ENCODE measurements at places on chromosomes 4 and X.

DNA sequence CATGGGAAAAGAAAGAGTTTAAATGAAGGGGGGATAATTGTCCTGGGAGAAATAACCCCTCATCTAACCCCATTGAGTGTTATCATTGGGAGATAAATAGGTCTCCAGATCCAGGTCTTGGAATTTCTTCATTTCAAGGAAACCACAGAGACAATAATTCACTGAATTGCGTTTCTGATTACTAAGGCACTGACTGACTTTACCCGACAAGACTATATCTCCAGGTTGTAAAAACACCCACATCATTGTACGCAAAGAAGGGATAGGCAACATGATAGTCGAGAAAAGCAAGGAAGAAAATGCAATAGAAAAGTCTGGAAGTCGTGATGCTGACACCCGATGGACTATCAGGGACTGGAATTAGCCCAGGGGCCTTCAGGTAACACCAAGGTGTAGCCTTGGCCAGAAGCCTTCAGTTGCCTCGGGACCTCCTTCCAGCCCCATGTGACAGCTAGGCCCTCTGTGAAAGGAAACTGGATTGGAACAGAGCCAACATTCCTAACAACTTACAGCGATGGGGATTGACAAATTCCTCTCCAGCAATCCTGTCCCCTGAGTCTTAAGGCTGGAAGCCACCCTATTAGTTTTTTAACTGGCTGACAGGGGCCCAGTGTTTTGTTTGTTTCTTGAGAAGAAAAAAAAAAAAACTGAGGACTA is 46.5 kb upstream of the RAB9B start:
- no peak for DNase-seq

- no peak for DNase-seq
These were observed 275.5 kb upstream of the BOD1L1 start for GRCh38 chr4:13903061-13903460.

GRCh38 chr4:172356016-172356415 is 542.8 kb downstream of the GALNTL6 start:
- DNase-seq = no peak

- no peak for DNase-seq
These were observed 88.2 kb upstream of the TFDP3 start for GRCh38 chrX:133306316-133306715.

DNA sequence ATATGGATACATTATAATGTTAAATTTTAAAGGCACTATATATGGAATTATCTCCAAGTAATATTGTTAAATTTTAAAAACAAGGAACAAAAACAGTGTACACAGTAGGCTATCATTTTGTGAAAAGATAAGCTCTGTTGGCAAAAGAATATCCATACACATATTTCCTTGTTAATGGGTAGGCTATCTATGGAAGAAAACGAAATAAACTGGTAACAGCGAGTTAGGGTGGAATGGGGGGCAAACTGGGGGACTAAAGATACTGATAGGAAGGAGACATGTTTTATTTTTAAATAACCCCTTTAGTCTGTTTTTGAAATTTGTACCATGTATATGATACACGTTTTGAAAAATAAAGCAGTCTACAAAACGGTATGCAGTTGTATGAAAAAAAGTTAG is 3.6 kb upstream of the TSPAN5 start:
- DNase-seq = no peak

- no peak for DNase-seq
These were observed 348.6 kb downstream of the PTTG2 start for GRCh38 chr4:38308728-38309311.

GRCh38 chrX:139692908-139693307 is 15.1 kb downstream of the MCF2 start:
- DNase-seq = no peak

DNA sequence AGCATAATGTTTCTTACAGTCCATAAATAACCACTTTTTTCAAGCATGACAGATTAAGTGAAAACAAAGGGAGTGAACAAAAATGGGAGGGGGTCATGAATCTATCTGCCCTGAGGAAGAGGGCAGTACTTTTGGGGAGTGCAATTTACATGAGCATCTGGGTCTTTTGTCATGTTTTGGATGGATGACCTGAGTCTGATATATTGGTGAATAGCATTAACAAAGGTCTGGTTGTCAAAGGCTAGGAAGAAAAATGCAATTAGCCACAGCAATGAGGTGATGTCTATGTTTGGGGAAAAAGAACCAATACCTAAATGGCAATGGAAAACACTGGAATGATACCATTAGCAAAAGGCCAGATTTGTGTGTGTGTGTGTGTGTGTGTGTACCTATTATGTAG is 15.1 kb upstream of the MAD2L1 start:
- no peak for DNase-seq

GRCh38 chrX:1486177-1486576 is 33.5 kb upstream of the ASMTL start:
- DNase-seq = no peak

DNA sequence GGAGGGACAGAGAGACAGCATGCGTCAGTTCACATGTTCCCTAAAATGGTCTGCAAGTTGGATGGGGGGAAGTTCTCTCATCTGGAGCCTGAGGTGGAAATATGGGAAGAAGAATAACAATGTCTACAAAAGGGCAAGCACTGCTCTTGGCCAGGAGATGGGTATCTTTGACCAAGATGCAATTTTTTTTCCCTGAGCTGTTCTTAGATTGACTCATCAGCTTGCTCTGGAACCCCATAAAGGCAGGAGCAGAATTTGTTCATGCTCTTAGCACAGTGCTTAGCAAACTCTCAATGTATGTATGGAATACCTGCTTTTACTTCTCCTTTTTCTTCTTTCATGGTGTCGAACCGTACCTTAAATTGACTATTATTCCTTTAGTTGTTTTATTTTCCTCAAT is 90.5 kb upstream of the ZNF827 start:
- DNase-seq = no peak

- no peak for DNase-seq
These were observed 93.4 kb downstream of the SPCS3 start for GRCh38 chr4:176413171-176413570.

GRCh38 chrX:26254436-26254835 is 38.5 kb downstream of the MAGEB5 start:
- DNase-seq = no peak

DNA sequence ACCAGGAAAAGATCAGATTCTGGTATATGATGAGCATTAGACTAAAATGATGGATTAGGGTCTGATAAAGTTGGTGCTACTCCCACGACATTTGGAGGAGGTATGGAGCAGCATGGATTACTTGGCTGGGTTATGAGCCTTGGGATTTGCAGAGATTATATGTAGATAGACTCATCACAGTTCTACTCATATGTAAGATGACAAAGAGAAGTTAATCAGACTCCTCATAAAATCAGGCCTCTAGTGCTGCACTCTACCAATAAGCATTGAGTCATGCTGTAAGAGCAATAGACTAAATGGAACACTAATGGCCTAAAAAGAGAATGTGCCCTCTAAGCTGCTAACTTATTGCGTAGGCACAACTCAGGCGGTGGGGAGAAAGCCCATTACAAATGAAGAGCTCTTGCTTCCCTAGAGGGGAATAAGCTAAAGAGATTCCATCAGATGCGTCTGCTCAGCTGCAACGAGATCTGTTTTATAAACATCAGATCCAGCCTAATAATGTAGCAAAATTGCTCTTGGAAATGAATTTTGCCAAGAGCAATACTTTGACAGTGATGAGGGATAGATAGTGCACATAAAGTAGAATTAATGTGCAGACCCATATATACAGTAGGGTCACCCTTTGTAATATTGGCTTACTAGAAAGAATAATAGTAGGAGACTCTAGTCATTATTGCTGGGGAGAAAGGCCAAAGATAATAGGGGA is 17.5 kb downstream of the LIAS start:
- no peak for DNase-seq

DNA sequence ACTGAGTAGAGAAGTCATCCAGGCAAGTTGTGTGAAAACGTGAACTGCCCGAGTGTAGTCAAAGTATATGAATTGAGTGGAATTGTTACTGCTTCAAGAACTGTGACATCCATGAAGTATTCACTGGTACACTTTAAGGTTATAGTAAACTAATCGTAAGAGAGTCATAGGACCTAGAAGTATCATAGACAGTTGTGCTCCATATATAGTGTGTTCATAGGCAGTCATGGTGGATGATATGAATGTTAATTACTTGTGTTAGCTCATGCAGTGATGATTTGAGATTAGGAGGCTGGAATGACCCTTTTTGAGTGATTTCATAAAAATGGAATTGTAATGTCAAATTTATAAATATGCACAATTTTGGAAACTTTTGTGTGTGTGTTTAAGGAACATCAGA is 81.3 kb upstream of the TLR2 start:
- DNase-seq = no peak

DNA sequence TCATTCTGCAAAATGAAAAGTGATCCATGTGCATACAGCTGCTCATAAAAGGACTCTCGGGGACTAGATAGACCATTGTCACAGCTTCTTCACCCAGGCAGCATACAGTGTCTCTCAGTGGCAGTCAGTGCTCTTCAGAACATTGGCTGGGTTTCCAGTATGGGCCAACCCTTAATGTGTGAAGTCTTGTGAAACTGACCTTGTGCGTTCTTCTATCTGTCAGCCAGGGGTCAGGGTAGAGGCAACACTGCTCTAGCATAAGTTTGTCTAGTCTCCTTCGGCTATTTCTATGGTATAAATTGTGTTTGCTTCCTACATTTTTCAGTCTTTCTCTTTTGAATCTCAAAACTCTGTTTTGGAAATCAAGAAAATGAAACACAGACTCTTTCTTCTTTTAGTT is 37.0 kb upstream of the SMIM31 start:
- no peak for DNase-seq

DNA sequence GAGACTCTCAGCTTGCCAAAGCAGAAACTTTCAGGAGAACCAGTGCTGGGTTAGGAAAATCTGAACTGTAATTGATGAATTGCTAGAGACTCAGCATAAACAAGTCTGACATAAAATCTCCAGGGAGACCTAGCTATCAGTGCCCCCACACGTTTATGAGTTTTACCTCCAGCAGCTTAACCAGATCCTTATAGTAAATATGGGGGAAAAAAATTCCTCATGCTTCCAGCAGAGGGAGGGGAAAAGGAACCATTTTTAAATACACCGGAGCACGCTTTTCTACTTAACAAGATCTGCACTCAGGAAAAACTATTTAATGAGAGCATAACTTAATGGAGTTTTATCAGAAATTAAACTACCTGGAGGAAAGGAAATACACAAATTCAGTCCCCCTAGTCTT is 1040.7 kb upstream of the INTU start:
- no peak for DNase-seq

DNA sequence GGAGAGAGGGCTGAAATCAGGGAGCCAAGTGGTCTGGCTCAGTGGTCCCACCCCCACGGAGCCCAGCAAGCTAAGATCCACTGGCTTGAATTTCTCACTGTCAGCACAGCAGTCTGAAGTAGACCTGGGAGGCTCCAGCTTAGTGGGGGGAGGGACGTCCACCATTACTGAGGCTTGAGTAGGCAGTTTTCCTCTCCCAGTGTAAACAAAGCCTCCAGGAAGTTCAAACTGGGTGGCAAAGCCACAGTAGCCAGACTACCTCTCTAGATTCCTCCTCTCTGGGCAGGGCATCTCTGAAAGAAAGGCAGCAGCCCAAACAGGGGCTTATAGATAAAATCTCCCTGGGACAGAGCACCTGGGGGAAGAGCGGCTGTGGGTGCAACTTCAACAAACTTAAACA is 88.1 kb downstream of the NPFFR2 start:
- no peak for DNase-seq

DNA sequence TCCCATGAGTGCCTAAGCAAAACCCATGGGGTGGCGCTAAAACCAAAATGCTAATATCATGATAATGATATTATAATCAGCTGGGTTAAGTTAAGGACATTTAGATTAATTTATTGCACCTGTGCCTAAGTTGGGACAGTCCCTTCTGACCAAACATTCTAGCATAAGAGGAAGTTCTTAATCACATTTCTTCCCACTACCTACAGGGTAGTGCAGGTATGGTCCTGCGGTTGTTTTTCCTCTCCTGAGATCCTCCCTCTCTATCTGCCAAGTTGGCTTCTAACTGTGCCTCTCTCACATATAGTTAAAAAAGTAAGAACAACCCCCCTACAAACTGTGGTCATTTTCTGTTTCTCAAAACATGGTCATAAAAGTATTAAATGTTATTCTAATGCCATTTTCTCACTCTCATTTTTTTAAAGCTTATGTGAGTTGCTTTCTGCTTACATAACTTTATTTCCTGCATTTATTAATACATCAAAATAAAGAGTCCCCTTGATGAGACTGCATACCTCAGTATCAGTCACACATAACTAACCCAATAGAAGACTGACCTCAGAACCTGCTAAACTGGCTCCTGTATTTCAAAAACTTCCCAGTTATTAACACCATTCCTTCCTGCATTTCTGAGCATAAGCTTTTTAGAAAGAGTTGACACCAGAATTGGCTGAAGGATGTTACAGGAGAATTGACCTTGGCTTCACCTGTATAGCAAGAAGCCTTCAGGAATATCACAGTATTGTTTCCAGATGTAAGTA is 1332.5 kb downstream of the FSTL5 start:
- no peak for DNase-seq

GRCh38 chr4:27472364-27472763 is 611.7 kb downstream of the STIM2 start:
- no peak for DNase-seq

DNA sequence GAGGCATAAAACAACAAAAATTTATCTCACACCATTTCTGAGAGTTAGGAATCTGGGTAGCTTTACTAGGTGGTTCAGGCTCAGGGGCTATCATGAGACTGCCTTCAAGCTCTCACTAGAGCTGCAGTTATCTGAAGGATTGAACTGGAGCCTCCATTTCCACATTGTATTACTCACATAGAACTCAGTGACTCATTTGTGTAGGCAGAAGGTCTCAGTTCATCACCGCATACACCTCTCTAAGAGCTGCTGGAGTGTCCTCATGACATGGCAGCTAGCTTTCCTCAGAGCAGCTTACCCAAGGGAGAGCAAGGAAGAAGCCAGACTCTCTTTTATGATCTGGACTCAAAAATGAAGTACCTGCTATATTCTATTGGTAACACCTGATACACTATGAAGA is 389.2 kb downstream of the IQCM start:
- DNase-seq = no peak

DNA sequence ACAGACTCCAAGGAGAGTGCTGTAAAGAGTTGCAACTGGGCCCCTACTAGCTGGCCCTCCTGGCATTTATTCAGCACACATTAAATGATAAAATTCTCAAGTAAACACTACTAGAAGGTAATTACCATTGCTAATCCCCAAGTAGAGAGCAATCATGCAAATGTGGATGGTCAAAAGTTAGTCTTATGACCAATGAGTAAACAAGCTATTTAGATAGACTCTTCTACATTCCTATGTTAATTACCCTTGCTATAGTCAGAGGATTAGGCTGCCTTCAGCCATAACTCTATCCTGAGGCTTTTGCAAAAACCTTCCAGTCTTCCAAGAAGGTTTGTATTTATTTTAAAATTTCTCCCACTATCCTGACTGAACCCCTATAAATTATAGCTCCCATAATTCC is 28.3 kb upstream of the HPGD start:
- DNase-seq = no peak

- no peak for DNase-seq
These were observed 2.8 kb upstream of the SULT1B1 start for GRCh38 chr4:69763233-69763632.

- DNase-seq = no peak
These were observed 91.2 kb upstream of the C1QTNF7 start for GRCh38 chr4:15336410-15337167.

Data from activated CD8-positive, alpha-beta memory T cell treated with anti-CD3 and anti-CD28 coated beads for 4 hours (primary cell).